Stimulated activated CD4-positive, alpha-beta T cell treated with anti-CD3 and anti-CD28 coated beads, Interleukin-1b, Interleukin-23, amount 100 ng/mL, for 4 hours (primary cell): ENCODE measurements at places on chromosomes 2 and 18.

DNA sequence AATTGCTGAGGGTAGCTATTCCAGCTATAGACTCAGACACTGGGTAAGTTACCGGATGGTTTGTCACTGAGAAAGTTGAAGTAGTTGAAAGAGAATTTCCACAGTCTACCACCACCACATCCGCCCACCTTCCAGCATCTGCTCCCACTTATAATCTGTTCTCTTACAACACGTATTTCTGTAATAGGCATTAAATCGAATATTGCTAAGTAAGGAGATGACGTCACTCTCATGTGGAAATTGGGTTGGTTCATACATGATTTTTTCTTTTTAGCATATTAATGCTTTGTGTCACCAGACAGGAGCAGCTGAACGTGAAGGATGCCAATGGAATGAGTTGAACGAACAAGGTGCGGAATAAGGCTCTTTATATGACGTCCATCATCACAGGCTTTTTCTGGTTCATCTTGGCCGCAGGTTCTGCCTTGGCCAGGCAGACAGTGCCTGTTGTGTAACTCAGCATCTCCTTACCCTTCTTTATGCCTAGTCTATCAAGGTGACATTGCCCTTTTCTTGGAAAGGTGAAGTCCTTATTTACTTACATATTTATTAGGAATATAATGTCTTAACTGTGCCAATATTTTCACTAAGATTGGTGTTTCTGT lies 45.9 kb downstream of the THUMPD2 start:
- no peak for DNase-seq

GRCh38 chr2:224970311-224970710 lies 72.0 kb downstream of the DOCK10 start:
- no peak for DNase-seq

DNA sequence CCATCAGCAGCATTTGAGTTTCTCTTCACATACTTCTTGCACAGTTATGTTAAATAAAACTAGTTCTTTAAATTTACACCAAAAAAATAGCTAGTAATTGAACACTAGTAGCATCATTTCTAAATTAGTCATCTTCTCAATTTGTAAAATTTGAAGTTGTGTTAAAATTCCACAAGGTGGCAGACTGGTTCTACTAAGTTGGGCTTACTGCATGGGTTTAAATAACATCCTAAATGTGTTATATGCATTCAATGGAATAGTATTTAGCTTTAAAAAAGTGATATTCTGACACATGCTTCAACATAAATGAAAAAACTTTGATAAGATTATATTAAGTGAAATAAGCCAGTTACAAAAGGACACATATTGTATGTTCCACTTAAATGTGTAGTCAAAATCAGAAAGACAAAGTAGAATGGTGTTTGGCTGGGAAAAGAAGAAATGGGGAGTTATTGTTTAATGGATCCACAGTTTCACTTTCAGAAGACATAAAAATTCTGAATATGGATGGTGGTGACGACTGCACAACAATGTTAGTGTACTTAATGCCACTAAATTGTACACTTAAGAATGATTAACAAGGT lies 28.7 kb upstream of the RPRD1A start:
- no peak for DNase-seq

DNA sequence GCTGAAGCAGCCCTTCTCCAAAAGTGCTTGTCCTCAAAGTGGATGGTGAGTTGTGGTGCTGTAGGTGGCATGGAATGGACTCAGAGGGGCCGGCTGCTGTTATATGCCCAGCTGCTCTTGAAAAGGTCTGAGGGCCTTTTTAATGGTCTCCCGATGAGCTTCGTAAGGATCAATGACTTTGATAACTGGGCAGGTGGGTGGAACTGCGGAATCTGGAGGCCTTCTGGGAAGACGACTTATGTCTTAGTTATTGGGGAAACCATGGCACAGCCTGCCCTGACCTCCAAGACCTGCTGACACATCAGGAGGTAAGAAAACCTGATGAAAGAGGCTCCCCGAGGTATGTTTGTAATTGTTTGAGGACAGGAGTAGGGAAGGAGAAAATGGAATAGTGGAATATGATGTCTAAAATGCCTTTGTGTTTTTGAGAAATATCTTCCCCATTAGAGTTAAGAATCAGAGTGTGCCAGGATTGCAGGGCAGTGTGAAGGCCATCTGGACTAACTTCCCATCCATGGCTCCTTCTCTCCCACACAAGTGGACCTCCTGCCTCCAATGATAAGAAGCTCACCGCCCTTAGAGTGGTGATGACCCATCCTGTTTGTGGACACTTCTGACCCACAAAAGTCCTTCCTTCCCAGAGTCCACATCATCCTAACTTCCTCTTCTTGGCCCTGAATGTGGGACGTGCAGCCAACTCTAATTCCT lies 236.1 kb downstream of the FHOD3 start:
- DNase-seq = no peak

DNA sequence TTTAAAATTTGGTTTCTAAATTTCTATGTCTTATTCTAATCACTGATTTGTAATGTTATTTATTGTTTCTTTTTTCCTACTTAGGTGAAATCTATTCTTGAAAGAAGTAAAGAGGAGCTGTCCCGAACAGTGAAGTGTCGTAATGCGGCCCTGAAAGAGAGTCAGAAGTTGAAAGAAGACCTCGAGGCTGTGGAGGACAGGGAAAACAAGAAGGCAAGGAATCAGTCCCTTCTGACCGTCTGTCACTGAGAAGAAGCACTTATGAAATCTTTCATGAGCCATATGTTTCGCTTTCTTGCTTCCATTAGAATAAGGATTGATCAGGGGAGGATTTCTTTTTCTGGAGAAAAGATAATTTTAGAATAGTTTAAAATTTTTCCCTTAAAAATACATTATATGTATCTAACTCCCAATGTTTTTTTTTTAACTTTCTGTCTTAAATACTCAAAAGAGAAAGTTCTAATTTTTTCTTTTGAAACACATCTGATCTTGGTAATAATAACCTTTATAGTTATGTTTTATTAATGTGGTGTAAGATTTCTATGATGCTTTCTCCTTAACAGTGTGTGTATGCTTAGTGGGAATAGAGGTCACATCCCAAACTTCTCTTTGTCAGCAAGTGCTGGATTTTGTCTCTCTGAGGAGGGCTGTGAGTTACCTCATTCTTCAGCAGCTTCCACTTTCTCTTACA lies 79.0 kb downstream of the CCDC150 start:
- DNase-seq = no peak

DNA sequence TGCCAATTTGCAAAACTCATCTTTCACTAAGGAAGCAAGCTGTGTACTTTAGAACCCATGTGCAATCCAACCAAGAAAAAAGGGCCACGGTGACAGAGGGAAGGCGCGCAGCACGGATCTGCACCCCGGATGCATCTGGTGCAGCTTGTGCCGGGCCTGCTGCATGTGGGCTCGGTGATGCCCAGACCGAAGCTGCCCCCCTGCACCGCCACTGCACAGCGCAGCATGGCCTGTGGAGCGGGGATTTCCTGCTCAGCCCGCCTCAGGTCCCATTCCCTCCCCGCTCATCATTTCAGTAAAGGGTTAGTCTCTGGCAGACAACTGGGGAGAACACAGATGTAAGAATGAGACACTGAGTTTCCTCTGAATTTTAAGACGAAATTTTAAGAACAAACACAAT lies 43.0 kb downstream of the MC2R start:
- DNase-seq = no peak

DNA sequence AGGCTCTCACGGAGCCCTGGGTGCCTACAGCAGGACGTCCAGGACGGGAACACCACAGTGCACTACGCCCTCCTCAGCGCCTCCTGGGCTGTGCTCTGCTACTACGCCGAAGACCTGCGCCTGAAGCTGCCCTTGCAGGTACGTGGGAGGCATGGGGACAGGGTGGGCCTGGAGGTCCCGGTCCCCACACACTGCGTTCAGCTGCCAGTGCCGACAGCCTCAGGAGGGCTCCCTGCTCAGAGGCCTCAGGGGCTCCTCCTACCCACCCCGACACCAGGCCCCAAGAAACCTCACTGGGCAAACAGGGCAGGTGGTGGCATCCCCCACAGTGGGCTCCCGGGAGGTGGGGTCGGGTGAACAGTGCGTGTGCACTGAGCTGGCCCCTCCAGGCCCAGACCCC lies 10.8 kb downstream of the ANO7 start:
- DNase-seq = no peak

GRCh38 chr18:45324495-45325113 lies 290.7 kb upstream of the SLC14A2 start:
- DNase-seq = no peak

GRCh38 chr18:63819786-63820185 lies 44.6 kb downstream of the SERPINB7 start:
- no peak for DNase-seq

DNA sequence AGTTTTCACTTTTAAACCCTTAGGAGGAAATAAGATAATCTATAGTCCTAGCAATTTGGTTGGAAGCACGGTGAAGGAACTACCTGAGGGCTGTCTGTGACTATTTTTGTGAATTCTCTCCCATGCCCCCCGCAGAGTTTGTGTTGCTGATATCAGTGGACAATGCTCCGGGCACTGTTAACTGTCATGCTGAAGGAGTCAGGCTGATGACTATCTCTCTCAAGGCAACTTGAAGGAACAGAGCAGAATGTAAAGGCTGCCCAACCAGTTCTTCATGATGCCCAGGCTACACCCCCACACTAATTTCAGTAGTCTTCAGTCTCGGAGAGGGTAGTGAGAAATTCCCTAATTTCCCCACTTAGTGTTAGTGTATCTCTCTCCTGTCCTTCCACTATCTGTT lies 21.6 kb upstream of the RAB6C start:
- no peak for DNase-seq

GRCh38 chr2:121505986-121506586 lies 24.6 kb upstream of the RNU4ATAC start:
- DNase-seq = no peak

GRCh38 chr2:72040629-72041571 lies 106.8 kb downstream of the CYP26B1 start:
- no peak for DNase-seq

- DNase-seq = no peak
Observed at GRCh38 chr2:127569666-127570065, 34.2 kb downstream of the MYO7B start.
